ENCODE measurements at places on chromosomes 7 and 10.
A peak's percentile ranks its signal among the peaks of the same experiment; 100 is the strongest.

DNA sequence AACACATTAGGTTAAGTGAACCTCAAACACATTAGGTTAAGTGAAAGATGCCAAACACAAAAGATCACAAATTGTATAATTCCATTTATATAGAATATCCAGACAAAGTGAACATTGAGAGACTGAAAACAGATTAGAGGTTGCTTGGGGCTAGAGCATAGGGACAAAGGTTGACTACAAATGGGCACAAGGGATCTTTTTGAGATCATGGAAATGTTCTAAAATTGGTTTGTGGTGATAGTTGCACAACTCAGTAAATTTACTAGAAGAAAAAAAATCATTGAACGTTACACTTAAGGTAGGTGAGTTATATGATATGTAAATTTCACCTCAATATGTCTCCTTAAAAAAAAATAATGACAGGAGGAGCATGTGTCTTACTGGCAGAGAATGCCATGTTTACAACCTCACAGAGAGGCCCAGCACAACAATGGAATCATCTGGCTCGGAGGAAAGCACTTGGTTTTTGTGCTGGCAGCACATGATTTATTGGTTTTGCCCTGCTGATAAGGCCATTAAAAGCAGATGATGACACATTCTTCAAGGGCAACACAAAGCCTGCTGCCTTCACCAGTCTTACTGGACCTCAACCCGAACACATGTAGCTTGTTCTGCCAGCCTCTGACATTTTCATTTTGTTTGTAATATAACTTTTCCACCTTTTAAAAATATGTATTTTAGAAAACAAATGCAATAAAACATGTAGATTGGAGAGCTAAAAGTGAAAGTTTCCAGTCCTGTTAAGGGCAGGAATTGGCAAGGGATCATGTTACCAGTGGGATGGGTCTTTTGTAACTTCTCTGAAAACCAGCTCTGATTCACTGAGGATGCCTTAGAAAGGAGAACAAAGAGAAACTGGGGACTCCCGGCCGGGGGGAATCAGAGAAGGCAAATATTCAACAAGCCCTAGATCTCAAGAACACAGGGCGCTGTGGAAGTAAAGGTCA, 11.9 kb upstream of the LMOD2 start:
- DNase-seq = peak; percentile 83

DNA sequence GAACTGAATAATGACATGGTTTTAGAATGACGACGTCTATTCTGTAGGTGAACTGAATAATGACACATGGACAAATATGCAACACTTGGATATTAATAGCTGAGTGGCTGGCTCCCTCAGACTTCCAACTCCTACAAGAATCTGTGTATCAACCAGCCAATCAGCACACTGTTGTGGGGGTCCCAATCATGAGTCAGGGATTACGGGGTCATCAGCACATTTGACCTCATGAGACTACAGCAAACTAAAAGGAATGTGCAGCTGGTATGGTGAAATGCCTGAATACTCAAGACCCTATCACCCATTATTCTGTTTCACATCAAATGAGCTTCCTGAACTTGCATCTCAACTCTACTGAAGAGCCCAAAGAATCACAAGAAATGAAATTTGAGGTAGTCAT, 192.5 kb downstream of the ANK3 start:
- DNase-seq = no peak

DNA sequence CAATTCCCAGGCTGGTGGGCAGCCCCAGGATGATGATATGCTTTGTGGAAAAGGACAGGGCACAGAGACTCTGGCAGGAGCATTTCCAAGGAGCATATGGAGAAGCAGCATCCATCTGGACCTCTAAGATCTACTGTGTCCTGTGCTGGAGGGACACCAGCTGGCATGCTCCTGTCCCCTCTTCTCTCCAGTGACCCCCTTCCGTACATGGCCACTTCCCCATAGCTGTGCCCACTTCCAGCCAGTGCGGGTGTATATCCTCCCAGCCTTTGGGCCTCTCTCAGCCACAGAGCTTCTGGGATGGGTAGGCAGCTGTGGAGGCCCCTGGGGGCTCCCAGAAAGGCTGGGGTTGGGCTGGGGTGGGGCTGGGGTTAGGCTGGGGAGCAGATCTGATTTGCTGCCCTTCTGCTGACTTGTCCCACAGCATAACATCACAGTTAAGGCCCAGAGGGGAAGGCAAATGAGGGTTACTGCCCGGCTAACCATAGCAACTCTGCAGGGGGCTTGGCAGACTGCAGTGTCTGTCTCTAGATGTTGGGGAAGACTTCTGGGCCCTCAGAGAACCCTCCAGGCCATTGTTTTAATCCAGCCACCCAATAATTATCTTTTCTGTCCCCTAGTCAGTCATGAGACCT, 6.3 kb downstream of the NPFFR1 start:
- DNase-seq = no peak

- peak; percentile 59 for DNase-seq
Observed at GRCh38 chr7:33849004-33849403, 56.3 kb upstream of the BMPER start.

GRCh38 chr10:71397296-71398212, 834 bp downstream of the CDH23 start:
- DNase-seq = no peak

DNA sequence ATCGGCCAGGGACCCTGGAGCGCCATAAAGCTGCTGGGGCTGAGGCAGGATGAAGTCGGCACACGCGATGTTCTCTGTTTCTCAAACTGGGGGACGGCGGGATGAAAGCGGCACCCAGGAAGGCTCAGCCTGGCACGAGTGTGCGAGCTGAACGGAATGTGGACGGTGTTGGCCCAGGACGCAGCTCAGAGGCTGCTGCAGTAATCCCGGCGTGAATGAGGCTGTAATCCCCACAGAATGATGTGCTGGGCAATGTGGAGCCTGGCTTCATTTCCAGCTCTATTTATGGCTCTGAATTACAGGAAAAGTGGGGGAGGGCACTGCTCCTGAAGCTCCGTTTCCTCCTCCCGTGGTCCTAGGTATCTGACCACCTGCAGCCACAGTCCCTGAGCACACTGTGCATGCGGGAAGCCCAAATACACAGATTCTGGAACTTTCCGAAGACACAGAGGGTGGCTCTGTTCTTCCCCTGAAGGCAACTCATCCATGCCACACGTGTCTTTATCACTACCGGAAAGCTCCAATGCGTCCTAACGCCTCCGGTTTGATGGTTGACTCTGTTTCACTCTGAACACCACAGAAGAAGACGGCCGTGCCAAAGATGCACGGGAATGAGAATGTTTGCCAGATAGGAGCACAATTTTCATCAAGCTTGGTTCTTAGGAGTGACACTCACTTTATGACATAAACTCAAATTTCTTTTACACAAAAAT, 37.6 kb downstream of the KLF6 start:
- no peak for DNase-seq

- DNase-seq = no peak
Observed at GRCh38 chr10:107418085-107418806, 253.7 kb upstream of the SORCS1 start.

- DNase-seq = no peak
Observed at GRCh38 chr10:52653263-52653909, 119.2 kb downstream of the MBL2 start.

DNA sequence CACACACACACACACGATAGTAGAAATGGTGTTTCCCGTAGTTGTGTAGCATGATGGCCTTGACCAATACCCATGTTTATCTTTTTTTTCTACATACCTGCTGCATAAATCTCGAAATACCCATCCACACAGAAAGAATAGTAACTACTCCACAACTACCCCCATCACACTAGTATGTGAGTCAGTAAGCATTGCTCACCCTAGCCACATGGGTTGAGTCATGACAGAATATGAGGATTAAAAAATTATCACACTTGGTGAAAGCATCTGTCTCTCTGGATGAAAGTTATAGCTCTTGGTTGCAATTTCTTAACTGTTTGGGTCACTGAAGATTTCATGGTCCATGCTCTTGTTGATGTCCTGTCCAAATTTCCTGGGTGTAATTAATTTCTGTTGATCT, 103.4 kb upstream of the MDFIC start:
- DNase-seq = no peak

DNA sequence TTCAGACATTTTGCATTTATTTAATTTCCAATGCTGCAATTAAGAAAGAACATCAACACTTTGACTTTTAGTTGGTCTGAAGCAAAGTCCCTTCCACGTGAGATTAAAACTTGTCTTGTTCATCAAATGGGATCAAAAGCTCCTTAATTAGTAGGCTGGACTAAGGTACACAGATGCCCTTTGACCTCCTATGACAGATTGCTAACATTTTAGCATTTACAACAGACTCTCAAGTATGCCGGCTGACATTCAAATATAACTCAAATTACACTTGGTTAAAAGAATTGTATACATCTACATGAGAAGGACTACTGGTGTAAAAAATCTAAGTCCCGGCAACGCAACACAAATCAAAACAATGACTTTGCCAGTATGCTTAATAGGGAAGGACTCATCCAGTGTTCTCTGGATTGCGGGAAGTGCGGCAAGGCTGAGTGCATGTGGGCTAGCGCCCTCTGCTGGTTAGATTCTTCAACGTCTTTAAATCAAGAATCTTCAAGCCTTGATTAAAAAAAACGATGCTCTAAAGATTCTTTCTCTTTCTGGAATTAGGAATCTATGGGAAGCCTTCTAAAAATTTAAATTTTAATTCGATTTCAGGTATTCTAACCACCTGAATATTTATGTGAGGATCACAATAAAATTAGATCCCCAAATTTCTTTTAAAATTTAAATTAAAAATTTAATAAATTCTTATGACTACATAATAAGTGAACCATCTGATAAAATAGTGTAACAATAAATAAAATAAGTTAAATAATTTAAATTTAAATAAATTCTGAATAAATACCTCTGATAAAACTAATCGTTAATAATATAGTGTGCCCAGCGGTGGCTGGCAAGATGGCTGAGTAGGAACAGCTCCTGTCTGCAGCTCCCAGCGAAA, 444.7 kb downstream of the DGKB start:
- peak; percentile 91 for DNase-seq

DNA sequence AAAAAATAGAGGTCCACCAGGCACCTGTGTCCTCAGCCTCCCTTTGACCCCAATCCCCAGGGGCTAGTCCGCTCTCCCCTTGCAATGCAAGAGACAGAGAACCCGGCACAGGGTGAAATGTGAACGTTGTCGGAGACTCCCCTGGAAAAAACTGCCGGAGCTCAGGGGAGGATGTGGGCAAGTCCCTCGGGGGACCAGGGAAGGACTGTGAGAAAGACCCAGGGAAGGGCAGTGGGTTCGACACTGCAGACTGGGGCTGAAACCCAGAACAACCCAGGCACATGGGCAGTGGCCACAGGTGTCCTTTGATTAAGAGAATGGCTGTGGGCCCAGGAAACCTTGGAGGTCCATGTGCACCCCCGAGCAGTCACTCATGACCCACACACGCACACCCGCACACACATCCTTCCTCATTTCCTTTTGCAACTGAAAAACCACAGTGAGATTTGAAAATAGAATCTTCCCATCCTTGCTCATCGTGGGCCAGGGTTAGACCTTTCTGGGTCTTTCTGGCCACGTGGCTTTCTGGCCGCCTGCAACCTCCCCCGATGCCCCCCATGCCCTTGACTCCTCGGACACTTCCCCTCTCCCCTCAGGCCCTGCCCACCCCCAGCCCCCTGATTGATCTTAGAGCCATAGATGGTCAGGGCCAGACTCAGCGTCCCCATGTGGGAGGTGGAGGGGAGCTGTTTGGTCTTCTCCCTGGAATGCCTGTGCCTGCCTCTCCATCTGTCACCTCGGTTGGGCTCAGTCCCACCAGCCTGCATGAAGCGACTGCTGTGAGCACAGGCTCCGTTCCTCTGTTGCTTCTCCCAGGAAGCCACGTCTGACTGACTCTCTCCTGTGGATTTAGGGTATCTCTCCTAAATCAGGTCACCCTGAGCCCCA, 7.9 kb downstream of the LAT2 start:
- no peak for DNase-seq

- no peak for DNase-seq
Observed at GRCh38 chr10:110017907-110018306, 10.1 kb downstream of the ADD3 start.

DNA sequence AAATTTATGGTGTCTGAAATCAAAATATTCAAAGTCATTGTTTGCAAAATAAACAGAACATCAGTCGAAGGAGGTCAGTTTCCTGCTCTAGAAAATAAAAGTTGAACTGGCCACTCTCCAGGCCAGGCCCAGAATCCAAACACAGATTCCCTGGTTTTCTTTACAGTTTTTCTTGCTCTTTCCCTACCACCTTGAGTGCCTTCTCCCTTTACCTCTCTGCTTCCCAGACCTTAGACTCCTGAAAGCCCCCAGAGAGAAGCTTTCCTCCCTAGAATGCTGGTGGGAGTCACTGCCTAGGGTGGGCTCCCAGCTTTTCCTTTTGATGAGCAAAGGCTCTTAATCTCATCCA, 6.1 kb downstream of the DNTT start:
- no peak for DNase-seq

GRCh38 chr10:33754052-33754451, 419.6 kb upstream of the NRP1 start:
- DNase-seq = no peak

DNA sequence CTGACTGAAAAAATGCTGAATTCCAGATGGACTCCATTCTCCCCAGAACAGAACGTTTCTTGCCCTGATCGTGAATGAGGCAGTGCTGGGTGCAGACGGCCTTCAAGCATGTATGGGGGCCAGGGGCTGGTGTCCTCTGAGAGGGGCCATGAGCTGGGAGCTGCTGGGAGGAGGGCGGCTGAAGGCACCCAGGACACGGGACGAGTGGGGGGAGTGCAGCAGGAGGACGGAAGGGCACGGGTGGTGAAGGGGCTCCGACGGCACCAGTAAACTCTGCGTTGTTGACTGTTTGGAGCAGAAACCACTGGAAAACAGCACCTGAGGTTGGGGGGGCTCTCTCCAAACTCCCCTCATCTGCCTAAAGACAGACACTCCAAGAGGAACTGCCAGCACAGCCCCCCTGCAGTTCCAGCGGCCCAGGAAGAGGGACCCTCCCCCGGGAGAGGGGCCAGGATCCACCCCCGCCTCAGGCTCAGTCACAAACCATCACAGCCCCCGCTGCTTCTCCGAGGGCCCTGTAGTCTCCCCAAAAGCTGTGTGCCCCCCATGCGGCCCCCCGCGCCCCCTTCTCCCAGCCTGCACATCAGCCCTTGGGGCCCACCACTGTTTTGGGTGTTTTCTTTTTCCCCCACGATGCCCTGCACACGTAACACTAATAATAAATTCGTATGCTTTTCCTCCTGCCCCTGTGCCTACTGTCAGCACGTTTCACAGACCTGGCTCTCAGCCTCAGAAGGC, 55.5 kb downstream of the DPYSL4 start:
- DNase-seq = no peak

- DNase-seq = no peak
Observed at GRCh38 chr7:86923527-86923926, 135.9 kb downstream of the ELAPOR2 start.

DNA sequence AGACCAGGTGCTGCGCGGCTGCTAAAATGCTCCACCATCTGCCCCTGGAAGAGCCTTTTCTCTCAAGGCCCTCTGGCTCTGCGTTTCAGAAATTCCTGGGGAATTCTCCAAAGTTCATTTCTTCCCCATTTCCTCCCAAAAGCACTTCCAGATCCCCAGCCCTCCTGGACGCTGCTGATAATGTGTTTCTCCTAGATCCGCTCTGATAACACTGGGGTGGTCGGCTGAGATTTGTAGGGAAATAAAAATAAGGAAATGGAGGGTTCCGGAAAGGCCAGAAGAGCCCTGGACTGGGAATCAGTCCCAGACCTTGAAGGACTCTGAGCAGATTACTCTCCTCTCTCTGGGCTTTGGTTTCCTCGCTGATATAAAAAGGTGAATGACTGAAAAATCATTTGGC, 28.1 kb downstream of the COL13A1 start:
- DNase-seq = no peak

GRCh38 chr10:62402508-62402907, 28.3 kb downstream of the ZNF365 start:
- no peak for DNase-seq

Data from SHP77 (cell line).